ENCODE measurements at places on chromosomes 1 and 21.
A peak's percentile ranks its signal among the peaks of the same experiment; 100 is the strongest.

DNA sequence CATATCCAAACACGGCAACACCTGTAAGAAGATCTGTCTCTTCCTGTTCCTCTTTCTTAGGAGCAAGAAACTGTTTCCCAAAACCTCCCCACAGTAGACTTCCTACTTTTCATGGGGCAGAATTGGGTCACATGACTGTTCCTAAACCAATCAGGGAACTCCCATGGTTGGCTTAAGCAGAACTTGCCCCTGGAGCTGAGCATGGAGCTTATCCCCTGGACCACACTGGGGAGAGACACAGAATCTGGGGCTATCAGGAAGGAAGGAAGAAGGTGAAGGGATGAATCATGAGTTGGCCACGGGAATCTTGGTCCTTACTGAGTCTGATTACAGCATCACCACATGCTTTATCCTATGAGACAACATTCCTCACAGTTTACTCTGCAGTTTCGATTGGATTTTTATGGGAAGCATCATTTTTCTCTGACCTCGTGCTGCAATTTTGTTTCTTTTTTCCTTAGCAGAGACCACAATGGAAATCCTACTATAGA, 81.8 kb downstream of the CDC7 start:
- DNase-seq, result peak; percentile 85

GRCh38 chr1:245041058-245041698, 113.6 kb upstream of the KIF26B start:
- DNase-seq, result no peak

- no peak for DNase-seq
Measured at GRCh38 chr21:39913706-39914305, 46.6 kb downstream of the PCP4 start.

- DNase-seq, result peak; percentile 81
Measured at GRCh38 chr21:34988139-34988538, 61.0 kb downstream of the RUNX1 start.

DNA sequence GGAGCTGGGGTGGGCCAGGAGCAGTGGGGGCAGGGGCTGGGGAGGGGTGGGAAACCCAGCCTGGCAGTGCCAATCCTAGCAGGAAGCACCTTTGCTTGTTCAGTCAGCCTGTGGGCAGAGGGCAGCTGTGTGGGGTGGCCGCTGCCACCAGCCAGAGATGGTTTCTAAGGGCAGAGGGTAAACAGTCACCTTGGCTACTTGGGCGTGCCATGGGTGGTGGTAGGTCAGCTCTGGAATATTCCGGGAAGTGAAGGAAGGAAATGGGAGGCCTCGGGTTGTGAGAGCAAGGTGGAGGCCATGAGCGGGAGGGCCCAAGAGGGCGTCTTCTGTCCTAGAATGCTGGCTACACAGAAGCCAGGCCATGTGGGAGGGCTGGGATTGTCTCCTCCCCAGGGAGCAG, 20.7 kb upstream of the WNT4 start:
- DNase-seq, result no peak

DNA sequence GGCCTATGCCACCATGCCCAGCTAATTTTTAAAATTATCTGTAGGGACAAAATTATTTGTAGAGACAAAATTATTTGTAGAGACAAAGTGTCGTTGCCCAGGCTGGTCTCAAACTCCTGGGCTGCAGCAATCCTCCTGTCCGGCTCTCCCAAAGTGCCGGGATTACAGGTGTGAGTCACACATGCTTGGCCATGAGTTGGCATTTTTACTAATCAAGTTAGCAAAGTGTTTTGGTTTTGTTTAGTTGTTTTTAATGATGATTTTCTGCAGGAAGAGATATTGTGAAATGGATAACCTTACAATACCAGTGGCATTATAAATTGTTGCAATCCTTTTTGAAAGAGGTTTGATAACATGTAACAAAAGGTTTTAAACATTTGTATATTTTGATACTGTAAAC, 65.3 kb upstream of the MAGI3 start:
- DNase-seq, result no peak

DNA sequence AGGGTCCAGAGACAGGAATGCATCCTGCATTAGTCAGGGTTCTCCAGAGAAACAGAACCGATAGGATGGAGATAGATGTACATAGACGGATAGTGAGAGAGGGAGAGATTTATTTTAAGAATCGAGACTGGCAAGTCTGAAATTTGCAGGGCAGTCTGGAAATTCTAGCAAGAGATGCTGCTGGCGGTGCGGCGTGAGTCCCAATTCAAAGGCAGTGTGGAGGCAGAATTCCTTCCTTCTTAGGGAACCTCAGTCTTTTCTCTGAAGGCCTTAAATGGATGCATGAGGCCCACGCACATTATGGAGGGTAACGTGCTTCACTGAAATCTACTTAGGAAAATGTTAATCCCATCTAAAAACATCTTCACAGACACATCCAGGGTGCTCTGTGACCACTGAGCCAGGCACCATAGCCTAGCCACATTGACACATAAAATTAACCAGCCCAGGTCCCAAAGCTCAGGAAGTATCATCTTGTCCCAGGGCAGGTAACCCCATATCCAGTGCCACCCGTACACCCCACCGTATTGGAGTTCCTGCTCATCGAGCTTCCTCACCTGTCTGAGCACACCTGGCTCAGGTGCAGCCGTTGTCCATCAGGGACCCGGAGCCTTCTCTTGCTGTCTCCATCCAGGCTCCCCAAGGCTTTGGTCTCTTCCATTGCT, 9.7 kb upstream of the PKNOX1 start:
- DNase-seq, result no peak

- DNase-seq, result peak; percentile 2
Measured at GRCh38 chr1:34013958-34014737, 150.3 kb downstream of the HMGB4 start.

All from muscle of leg (tissue), 16 donors.